Stomach (tissue), 19 donors: ENCODE measurements at places on chromosomes 7 and 10. TPM values are rescaled to one million over a fixed set of nuclear protein-coding genes. Genes with fewer than 3 reads are reported as not detected.

DNA sequence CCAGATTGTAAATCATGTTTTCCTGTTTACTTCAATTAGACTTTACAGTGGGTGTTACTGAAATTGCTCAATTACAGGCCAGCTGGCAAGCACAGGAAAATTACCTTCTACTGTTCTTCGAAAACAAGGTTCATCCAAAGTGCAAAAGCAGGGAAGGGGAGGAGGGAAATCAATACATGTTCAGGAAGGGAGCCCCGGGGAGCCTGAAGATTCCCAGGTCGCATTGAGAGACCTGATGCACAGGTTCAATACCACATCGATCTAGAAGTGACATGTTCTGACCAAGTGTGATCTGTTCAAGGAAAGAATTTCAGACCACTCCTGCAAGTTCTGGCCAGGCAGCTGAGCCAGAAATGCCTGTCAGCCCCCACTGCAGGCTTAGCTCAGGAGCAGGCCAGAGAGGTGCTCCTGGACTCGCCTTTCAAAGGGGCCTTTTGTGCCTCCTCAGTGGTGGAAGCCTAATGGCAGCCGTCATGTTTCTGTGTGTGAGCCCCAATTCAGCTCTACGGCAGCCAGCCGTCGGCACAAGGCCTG is 35.9 kb downstream of the FAM53B start:
- no peak for DNase-seq

- DNase-seq: no peak
These were observed 5.0 kb upstream of the TRUB1 start for GRCh38 chr10:114932945-114933344.

- DNase-seq: no peak
These were observed 12.7 kb downstream of the ANK3 start for GRCh38 chr10:60377042-60377352.

DNA sequence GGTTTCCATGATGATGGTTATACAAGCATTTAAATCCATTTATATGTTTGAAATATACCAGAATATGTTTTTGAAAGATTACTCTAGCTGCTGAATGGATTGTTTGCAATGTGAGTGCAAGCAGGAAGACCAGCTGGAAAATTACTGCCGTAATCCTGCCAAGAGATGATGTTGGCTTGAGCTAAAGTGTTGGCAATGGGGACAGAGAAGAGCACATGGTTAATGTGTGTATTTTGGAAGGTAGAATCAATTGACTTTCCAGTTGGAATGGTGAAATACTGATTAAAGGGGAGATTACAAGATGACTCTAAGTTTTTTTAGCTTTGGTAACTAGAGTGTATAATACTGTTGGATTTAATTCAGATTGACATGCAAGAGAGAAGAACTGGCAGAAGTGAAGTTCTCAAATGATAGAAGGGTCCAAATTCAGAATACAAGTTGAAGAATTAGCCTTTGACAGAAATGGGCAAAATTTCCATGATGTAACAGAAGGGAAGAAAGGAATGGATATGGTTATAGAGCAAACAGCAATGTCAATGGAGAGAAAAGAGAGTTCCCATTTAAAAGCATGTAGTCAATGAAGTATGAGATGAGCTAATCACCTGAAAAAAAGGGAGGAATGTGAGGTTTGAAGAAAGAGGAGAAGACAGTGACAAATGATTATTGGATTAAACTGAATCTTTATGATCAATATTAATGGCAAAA is 422.0 kb downstream of the CDC14C start:
- DNase-seq: peak; percentile 51

Gene SLC18A3
- total RNA-seq: not detected

GRCh38 chr10:43223056-43223455 is 43.8 kb downstream of the RASGEF1A start:
- no peak for DNase-seq
